ENCODE measurements at places on chromosomes 11 and 22.

GRCh38 chr22:19634226-19634975 lies 79.9 kb upstream of the SEPTIN5 start:
- DNase-seq = no peak

GRCh38 chr11:34208266-34209135 lies 103.1 kb downstream of the NAT10 start:
- DNase-seq = no peak

- no peak for DNase-seq
These were observed 55.6 kb upstream of the SPTBN2 start for GRCh38 chr11:66784575-66784974.

- DNase-seq = no peak
These were observed 62.7 kb downstream of the MCM5 start for GRCh38 chr22:35462498-35463230.

DNA sequence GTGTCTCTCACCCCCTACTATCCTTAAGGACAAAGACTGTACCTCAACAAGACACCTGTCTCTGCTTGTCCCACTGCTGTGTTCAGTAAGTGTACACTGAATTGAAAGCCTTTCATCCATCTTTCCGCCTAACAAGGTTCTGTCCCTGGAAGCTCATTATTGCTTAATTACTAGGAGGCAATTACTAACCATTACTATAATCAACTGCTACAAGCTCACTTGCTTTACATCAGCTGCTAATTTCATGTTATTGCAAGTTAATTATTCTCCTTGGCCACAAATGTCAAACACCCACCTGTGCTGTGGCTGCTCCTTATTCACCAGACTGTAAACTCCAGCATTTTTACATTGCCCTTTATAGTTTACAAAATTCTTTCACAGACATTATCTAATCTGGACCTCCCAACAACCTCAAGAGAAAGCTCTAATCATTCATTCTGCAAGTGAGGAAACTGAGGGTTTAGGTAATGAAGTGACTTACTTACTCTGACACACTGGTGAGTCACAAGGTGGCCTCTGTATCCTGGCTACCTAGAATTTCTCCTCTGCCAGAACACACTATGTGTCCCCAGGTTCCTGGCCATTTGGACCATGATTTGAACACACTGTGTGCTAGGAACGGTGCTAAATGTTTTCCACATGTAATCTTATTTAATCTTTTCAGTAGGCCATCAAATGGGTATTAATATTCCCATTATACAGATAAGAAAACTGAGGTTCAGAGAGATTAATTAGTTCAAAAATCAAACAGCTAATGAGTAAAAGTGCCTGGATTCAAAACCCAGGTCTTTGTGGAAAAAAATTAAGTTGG lies 66.7 kb downstream of the RAB30 start:
- DNase-seq = no peak

- no peak for DNase-seq
These were observed 650 bp downstream of the GUCY1A2 start for GRCh38 chr11:107017433-107018218.

GRCh38 chr11:10076458-10077141 lies 217.4 kb downstream of the SBF2 start:
- DNase-seq = no peak

GRCh38 chr11:118382954-118383353 lies 18.5 kb upstream of the ATP5MG start:
- no peak for DNase-seq

- DNase-seq = no peak
These were observed 363.6 kb downstream of the TTC28 start for GRCh38 chr22:28316014-28316413.

GRCh38 chr11:110077831-110078325 lies 15.3 kb upstream of the ZC3H12C start:
- DNase-seq = no peak

DNA sequence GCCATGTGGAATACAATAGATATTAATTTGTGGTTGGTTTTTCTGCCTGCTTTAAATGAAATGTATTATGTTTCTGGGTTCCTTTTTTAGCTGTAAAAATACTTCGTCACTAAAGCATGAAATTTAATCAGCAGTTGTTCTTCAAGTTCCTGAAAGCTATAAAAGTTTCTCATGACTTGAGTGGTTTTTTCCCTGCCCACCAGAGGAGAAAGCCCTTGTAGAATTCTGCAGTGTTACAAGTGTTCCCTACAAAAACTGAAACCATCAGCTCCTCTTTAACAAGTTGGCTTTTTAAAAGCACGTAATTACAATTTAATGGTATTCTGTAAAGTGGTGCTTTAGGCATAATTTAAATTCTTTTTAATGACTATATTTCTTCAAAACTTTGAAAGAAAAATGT lies 56.2 kb downstream of the PANX1 start:
- DNase-seq = no peak

DNA sequence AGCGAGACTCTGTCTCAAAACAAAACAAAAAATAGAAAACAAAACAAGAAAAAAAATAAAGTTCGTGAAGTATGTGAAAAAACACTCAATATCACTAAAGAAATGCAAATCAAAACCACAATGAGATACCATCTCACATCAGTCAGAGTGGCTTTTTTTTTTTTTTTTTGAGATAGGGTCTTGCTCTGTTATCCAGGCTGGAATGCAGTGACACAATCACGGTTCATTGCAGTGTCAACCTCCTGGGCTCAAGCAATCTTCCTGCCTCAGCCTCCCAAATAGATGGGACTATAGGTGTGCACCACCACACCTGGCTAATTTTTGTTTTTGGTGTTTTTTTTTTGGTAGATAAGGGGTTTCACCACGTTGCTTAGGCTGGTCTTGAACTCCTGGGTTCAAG lies 37.5 kb downstream of the ATG16L2 start:
- no peak for DNase-seq

- DNase-seq = no peak
These were observed 530.3 kb downstream of the TBC1D22A start for GRCh38 chr22:47292546-47293320.

GRCh38 chr22:49590381-49590780 lies 237.3 kb downstream of the BRD1 start:
- no peak for DNase-seq

GRCh38 chr11:133500435-133500834 lies 31.9 kb downstream of the OPCML start:
- DNase-seq = no peak
